Anterior cingulate cortex (tissue), 58 donors: ENCODE measurements at places on chromosomes 5 and 9.

- DNase-seq, result no peak
Measured at GRCh38 chr9:127088724-127089615, 33.5 kb downstream of the ANGPTL2 start.

DNA sequence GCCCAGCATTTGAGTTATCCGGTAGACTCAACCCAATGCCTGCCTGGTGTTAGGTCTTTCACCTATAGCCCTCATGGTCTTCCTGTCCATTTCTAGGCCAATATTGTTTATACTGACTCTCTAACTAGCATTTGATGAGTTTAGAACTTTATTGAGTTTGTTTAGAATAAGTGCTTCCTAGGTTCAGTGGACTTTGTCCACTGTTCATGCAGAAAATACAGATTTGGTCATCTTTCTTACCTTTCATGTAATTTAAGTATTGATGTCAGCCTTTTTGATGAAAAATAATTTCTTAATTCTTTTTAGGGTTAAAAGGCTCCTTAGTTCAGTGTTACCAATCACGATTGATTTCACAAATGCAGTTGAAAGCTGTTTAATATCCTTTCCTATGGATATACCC, 22.0 kb downstream of the CYSTM1 start:
- no peak for DNase-seq

- DNase-seq, result no peak
Measured at GRCh38 chr5:172455511-172456061, 1.3 kb upstream of the SH3PXD2B start.

DNA sequence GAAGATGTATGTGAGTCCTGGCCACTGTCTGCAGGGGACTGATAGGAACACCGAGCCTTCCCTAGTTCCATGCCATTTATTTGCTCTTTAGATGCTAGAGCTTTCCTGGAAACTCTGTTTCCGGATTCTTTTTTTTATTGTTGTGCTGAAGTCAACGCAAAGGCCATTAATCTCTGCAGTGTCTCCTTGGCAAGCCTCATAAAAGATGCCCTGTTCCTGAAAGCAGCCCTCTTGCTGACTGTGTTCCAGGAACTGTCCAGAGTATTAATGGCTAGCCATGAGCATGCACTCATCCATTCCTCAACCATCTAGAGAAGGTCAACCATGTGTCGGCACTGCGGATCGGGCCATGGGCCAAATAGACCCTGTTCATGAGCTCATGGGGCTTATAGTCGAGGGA, 42.9 kb upstream of the SMAD5 start:
- DNase-seq, result no peak

- DNase-seq, result no peak
Measured at GRCh38 chr5:112907166-112907631, 14.8 kb downstream of the REEP5 start.

GRCh38 chr5:133205649-133206048, 153.8 kb downstream of the HSPA4 start:
- no peak for DNase-seq

DNA sequence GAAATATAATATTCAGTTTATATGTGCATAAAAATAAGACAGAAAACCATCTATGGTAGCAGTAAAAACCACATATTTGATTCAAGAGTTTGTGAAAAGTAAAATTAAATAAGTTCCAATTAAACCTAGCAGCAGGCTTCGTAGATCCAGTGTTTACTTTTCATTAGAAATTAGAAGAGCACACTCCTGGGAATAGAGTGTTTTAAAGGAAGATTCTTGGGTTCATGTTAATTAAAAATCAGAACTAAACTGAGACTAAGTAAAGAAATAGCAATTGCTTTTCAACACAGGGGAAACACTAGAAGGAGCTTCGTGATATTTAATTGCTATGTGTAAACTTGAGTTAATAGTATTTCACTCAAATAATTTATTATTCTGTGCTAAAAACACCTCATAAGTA, 1097.8 kb upstream of the CDH18 start:
- DNase-seq, result no peak

GRCh38 chr5:178152491-178153444, 917 bp downstream of the NHP2 start:
- DNase-seq, result no peak

- no peak for DNase-seq
Measured at GRCh38 chr9:38362852-38363588, 29.5 kb upstream of the ALDH1B1 start.

GRCh38 chr5:127695346-127695745, 7.8 kb upstream of the CCDC192 start:
- no peak for DNase-seq

- no peak for DNase-seq
Measured at GRCh38 chr5:153372425-153373129, 117.9 kb upstream of the GRIA1 start.

- no peak for DNase-seq
Measured at GRCh38 chr9:128987805-128988204, 40.3 kb downstream of the NUP188 start.

GRCh38 chr5:143672806-143673205, 139.2 kb upstream of the HMHB1 start:
- no peak for DNase-seq

GRCh38 chr5:122095158-122095557, 17.1 kb upstream of the LOX start:
- DNase-seq, result no peak

- DNase-seq, result peak; percentile 43
Measured at GRCh38 chr9:115225459-115226116, 107.6 kb upstream of the TNC start.

- DNase-seq, result no peak
Measured at GRCh38 chr5:181259283-181259682, 1.7 kb downstream of the TRIM52 start.

DNA sequence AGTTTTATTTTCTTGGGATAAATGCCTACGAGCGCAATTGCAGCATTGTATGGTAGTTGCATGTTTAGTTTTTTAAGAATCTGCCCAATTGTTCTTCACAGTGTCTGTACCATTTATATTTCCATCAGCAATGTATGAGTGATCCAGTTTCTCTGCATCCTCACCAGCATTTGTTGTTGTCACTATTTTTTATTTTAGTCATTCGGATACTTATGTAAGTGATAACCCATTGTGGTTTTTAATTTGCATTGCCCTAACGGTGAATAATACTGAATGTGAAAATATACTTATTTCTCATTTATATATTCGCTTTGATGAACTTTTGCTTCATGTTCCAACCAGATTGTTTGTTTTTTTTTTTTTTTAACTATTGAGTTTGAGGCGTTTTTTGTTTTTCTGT, 33.7 kb upstream of the PWWP2A start:
- DNase-seq, result no peak

DNA sequence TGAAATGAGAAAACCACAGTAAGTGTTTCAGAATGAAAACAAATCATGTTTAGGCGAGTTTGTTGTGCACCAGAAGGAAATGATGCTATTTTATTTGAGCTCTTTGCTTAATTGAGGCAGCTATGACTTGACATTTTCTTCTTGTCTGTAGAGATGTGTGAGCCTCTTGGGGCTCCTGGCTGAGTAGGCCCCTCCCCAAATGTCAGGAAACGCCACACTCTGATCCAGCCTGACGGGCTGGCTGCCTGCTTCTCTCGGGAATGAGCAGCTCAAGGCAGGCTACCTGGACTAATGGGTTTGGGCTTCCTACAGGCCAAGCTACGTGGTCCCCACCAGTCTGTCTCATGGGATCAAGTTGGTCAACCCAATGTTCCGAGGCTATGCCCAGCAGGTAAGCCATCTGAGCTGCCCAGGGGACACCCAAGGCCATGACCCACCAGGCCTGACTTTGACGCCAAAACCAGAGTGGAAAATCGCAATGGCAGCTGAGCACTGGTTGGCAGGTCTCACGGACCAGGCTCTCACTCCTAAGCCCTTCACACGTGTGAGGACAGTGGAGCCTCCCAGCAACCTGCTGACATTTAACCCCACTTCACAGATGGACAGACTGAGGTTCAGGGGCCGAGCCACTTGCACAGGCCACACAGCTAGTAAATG, 29.9 kb downstream of the USP20 start:
- no peak for DNase-seq

GRCh38 chr9:13597004-13597403, 317.5 kb upstream of the MPDZ start:
- no peak for DNase-seq

DNA sequence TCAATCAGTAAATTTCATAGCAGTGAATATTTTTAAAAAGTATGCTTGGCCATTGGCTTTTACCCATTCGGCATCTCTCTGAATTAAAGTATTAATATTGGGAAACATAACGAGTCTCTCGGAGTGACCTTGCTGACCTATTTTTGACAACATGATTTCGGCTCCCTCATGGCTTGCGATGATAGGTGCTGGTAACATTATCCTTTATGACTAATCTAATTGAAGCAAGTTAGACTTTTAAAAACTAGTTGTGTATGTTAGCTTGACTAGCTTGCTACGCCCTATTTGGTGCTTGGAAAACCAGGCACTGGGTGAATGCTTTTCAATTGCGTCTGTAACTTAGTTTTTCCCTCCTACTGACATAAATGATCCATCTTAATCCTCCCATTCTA, 1.1 kb downstream of the ZNF366 start:
- DNase-seq, result no peak
